ENCODE measurements at places on chromosomes 11 and 22. TPM values are rescaled to one million over a fixed set of nuclear protein-coding genes. Genes with fewer than 3 reads are reported as not detected.

- no peak for DNase-seq
Measured at GRCh38 chr11:92826603-92827002, 142.8 kb upstream of the MTNR1B start.

- DNase-seq, result no peak
Measured at GRCh38 chr22:23841292-23841691, 2.5 kb upstream of the DERL3 start.

POU2AF1 gene
- total RNA-seq, result not detected

GRCh38 chr22:45846952-45847351, 130.0 kb downstream of the WNT7B start:
- DNase-seq, result no peak

GRCh38 chr11:2143477-2143798, 4.2 kb upstream of the IGF2 start:
- no peak for DNase-seq

- no peak for DNase-seq
Measured at GRCh38 chr11:128182844-128183243, 404.5 kb downstream of the ETS1 start.

MISFA gene
- total RNA-seq, result 1.4 TPM

C22orf15 gene
- total RNA-seq, result not detected

DNA sequence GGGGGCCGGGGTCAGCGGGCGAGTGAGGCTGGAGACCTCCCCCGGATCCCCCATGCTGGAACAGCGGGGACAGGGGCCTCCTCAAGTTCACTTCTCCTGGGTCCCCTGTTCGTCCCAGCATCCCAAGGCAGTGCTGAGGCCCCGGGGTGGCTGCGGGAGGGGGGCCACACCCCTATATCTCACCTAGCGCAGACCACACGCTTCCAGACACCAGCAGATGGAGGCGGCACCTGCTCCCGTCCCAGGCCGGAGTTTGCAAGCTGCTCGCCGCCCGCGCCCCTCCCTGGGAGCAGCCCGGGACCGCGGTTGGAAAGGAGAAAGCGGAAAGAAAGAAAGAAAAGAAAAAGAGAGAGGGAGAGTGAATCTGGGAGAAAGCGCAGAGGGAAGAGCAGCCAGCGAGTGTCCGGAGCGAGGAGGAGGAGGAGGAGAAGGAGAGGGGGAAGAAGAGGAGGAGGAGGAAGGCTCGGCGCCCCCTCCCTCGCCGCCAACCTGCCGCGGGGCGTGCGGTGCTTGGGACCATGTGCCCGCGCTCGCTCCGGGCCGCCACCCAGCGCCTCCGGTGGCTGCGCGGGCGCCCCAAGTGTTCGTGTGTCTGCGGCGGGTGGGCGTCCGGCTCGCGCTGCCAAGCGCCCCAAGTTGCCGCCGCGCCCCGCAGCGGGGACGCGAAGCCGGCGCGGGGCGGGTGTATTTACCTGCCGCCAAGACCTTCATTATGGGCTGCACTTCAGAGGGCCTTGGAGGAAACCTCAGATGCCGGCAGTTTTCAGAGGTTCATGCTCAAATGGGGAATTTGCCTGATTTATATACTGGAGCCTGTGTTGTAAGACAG, at the start of gene LIF:
LIF (minus strand) TSS at position 775 of the 829 bp plus-strand sequence; CDS start at position 711, 64 bp downstream.
- DNase-seq, result no peak

ADAMTS8 gene
- 8.8 TPM for total RNA-seq

- DNase-seq, result no peak
Measured at GRCh38 chr11:100670140-100670539, 16.9 kb upstream of the ARHGAP42 start.

DNA sequence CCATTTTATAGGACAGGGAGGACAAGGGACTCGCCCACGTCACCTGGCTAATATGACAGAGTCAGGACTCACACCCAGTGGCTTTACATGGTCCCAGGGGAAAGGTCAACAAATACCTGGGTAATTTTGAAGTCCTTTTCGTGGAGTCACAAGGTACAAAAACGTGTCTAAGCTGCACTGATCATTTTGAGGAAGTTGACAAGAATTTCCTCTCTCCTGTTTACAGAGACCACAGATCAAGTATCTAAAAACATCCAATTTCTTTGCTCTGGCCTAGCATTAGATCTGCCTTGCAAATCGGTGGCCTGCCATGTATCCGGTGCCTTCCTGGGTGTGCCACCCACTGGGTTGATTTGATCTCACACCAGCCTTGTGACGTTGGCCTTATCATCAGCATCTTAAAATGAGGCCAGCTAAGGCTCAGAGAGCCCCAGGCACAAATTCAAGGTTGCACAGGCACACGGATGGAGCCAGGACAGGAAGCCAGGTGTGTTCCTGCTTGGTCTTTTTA, 17.6 kb downstream of the GDPD5 start:
- no peak for DNase-seq

DNA sequence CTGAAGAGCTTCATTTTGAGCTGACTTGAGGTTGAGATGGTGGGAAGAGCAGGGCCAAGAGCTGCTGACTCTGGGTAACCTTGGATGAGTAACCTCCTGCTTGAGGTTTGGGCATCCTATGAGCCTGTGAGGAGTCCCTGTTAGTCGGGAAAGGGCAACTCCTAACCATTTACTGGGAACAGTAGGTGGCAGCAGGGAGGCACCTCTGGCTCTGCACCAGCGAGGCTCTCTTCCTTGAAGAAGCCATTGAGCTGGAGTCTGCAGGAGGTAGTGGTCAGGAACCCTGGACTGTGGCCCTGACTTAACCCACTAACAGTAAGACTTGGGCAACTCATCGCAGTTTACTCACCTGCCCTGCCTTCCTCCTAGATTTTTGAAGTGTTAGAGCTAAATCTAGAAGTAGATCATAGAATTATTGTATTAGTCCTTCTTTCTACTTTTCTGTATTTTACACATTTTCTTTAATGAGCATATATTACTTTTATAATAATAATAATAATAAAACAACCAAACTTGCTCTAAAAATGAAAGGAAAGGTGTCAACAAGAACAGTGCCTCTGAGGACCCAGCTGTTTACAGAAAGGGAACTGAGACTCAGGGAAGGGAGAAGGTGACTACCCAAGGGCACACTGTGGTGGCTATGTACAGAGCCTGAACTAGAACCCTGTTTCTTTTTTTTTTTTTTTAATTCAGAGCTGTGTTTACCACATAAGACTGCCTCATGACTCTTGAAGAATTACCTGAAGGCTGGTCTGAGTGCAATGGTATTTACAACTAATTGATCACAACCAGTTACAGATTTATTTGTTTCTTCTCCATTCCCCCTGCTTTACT, 47.5 kb downstream of the MEI1 start:
- DNase-seq, result no peak
